ENCODE measurements at places on chromosomes 2 and 18.

DNA sequence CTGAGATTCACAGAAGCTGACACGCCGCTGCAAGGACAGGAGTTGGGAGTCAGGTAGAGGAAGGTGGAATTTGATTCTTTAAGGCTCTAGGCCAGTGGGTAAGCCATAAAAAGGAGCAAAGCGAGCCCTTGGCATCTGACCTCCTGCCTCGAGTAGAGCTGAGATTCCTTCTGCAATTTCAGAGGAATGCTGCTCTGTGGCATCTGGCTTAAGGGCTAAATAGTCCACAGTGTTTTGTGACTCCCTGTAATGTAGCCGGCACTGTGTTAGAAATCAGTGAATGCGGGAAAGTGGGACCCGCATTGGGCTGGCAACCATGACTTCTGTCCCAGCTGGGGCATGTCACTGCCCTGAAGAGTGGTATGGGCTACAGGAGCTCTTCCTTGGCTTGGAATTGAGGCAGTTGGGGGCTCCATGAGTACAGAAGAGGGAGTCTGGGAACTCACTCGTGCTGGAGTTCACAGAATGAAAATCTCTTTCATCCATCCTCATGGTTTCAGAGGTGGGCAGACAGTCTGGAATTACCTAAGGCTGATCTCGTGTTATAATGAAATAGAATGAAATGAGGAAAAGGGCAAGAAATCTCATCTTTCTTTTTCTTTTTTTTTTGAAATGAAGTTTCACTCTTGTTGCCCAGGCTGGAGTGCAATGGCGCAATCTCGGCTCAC lies 12.7 kb upstream of the MYCN start:
- DNase-seq: no peak

GRCh38 chr2:169507698-169508097 lies 1.8 kb upstream of the KLHL41 start:
- no peak for DNase-seq

GRCh38 chr2:175436076-175436475 lies 254.6 kb upstream of the ATP5MC3 start:
- no peak for DNase-seq

- no peak for DNase-seq
These were observed 354.7 kb downstream of the PARD3B start for GRCh38 chr2:204899983-204900382.

DNA sequence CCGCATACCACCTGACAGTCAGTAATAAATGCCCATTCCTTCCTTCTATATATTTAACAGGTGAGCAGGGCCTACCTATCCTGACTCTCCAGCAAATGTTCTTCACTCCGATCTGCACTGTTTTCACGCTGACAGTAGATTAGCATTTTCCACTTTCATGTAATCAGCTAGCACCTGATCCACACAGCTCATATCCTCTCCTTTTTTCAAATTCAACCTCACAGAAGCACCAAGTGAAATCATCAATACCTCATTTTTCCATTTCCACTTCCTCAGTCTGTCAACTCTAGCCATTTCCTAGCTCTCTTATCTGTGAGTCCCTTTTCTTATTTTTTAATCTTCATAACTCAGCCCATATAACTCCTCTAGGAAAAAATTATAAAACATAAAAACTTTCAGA lies 402.8 kb downstream of the ZEB2 start:
- DNase-seq: no peak

- no peak for DNase-seq
These were observed 68.1 kb upstream of the FZD7 start for GRCh38 chr2:201965550-201965949.
